Hindlimb muscle (tissue), 1 donor: ENCODE measurements at places on chromosomes 4 and X. TPM values are rescaled to one million over a fixed set of nuclear protein-coding genes. Genes with fewer than 3 reads are reported as not detected.

DNA sequence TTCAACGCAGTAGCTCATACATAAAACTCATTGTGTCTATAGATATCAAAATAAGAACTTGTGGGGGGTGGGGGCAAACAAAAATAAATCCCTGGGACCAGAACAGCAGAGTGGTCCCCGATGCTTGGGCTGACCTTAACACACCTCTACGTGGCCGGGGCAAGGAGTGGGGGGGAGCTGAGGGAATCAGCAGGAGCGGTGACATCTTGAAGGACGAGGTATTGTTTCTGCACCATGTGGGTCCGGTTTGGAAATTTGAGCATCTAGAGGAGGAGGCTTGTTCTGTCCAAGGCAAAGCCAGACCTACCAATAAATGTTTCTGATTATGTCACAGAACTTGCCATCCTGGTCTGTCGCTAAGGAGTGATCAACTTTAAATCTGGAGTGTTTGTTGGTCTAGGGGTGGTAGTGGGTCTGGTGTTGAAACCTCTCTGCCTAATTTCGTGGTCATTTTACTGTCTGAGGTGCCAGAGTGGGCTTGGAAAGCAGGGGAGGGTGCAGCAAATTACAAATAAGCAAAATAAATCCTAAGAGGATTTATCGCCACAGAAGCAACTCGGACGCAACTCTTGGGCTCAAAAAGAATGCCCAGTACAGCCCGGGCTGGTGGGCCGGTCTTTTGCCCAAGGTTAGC lies 774 bp upstream of the RAPGEF2 start:
- DNase-seq: peak; percentile 6

DNA sequence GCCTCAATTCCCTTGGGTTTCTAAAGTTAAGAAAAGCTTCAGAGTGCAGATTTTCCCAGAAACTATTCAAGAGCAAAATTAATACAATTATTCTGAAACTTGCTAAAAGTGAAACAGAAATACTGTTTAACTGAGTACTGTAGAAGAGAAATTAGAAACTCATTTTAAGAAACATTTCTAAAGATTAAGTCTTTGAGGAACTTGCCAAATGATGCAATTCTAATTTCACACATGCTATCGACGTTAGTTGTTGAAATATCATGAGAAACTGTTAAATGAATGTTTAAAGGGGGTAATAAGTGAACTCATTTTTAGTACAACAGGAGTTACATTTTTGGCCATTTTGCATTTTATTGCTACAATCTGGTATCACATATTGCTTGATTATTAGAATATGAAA lies 125.3 kb upstream of the MAOA start:
- DNase-seq: no peak

DNA sequence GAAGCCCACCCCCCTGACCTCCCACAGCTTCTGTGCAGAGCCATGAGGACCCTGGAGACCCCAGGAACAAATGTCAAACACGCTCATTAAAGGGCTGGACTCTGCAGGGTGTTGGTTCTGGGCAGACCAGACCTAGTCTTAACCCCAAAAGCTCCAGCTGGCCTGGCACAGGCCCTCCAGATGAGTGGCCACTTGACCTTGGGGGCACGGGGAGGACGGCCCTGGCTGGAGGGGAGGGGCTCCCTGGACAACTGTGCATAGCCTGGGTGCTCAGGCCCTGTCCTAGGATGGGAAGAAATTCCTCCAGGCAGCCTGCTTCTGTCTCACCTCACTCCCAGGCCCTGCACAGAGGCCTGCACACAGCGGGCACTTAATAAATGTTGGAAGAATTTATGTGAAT lies 9.4 kb downstream of the ADRA2C start:
- DNase-seq: no peak

GRCh38 chr4:74751247-74751646 lies 43.1 kb downstream of the BTC start:
- DNase-seq: no peak

LRP2BP gene
- polyA plus RNA-seq: 4.7 TPM
